Ovary (tissue), 10 donors: ENCODE measurements at places on chromosomes 2 and 18.

DNA sequence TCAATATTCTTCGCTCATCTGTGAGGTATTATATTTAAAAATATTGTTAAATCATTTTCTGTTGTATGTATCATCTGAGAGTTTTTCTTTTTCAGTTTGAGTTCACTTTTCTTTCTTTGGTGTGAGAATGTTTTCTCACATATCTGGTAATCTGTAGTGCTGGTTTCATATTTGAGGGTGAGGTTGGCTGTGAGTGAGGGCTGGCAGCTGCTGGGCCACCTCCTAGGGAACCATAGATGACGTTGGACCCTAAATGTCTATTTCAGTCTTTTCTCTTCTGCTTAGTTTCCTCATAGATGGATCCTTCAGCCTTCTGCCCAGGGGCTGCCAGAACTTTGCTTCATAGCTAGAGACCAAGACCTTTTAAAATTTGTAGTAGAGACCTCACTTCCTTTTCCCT is 33.5 kb downstream of the MGAT5 start:
- DNase-seq, result no peak

DNA sequence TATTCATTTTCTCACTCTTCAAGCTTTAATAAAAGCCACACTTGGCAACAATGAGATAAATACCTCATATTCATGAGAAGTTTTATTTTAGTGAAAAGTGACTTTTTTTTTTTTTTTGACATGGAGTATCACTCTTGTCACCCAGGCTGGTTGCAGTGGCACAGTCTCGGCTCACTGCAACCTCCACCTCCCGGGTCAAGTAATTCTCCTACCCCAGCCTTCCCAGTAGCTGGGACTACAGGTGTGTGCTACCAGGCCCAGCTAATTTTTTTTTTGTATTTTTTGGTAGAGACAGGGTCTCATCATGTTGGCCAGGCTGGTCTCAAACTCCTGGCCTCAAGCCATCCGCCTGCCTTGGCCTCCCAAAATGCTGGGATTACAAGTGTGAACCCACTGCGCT is 47.0 kb downstream of the FRZB start:
- no peak for DNase-seq

DNA sequence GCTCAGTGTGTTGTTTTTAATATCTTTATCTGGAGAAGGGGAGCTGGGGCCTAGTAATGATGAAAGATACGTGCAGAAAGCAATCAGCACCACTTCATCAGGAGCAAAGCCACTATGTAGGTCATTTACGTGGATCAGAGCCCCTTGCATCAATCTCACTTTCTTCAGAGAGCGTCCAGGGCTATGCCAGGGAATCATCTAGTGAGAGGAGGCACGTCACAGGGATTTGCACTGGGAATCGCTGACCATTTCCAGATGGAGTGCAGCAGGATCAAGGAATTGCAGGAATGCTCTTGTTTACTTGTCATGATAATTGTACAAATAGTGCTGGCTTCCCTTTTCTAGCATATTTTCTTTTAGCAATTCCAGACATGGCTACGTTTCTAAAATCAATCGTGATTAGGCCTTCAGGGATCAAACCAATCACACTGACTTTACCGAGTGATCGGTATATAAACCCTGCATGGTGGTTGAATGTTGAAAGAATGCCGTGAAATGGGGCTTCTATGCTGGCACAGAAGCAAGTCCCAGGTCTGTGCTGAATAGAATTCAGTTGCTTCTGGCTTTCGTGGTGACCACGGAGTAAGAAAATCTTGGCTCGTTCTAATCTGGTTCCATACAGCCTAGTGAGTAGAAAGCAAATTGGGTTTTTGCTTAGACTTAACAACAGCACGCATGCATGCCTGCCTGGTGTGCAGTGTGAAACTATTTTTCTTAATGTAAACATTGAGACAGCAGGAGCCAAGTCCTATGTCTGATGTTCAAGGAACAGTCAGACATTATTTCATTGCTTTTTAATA is 122.8 kb downstream of the TMEM200C start:
- DNase-seq, result no peak

GRCh38 chr2:173855661-173856060 is 109.5 kb downstream of the SP3 start:
- no peak for DNase-seq

- no peak for DNase-seq
Observed at GRCh38 chr2:229375251-229375650, 104.2 kb upstream of the PID1 start.

DNA sequence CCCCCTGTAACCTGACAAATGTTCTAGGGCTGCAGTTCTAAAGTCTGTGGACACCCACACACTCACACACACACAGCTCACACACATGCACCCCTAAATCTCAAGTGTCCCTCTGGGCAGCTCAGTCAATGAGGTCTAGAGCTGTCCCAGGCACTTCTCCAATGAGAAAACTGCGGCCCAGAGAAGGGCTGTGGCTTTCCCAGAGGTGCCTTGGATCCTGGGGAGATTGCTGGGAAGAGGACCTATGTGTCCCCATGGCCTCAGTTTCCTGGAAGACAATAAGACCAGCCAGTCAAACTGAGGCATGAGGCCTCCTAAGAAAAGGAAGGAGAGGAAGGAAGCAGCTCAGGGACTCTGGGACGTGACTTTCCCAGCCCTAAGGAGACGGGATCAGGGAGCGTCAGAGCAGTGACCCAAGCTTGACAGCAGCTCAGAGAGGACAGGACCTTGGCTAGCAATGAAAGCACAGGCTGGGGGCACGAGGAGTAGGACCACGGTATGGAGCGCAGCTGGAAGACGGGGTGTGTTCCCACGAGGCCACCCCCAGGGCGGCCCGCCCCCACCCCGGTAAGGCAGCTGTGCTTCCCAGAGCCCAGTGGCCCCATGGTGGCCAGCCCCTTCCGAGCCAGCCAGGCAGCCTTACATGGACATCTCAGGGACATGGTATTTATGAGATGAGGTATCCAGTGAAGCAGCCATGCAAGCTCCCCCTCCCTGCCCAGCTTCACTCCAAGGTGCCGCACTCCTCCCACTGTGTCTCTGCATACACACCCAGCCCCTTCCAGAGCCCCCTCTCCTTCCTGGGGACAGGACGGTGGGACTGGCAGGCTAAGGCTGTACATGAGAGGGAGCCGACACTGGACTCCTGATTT is 46.0 kb downstream of the TNS1 start:
- DNase-seq, result peak; percentile 41

DNA sequence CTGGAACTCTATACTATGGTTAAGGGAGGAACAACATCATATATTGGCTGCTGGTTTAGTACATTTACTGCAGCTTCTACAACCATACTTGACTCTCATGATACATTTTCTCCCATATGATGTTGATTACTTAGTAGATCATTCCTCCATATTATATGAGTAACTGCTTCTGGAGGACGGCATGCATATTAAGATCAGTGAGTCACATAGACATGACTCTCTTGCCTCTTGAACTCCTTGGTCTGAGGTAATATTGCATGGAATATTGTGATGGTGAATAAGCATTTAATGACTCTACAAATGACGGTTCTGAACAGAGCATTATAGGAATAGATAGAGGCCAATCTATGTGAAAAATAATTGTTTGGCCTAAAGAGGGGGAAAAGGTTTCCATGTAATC is 418.8 kb upstream of the SPHKAP start:
- DNase-seq, result no peak

GRCh38 chr2:59276033-59276432 is 1034.9 kb upstream of the FANCL start:
- DNase-seq, result no peak

- DNase-seq, result no peak
Observed at GRCh38 chr2:196356332-196356731, 185.0 kb upstream of the STK17B start.

DNA sequence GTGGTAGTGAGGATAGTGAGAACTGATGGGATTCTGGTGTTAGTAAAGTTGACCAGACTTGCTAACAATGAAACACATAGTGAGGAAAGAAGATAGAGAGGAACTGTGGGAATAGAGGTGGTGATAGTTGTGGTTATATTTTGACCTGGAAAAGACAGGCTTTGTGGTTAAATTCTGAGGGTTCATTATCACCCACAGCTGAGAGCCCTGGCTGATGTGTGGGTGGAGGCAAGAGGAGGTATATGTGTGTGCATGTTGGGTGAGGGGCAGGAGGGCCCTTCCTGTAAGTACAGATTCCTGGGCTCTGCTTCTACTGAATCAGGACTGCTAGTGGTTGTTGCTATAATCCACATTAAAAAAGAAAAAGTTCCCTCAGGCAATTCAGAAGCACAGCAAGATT is 26.2 kb upstream of the TMEM163 start:
- no peak for DNase-seq

- no peak for DNase-seq
Observed at GRCh38 chr2:109397893-109398292, 215.9 kb downstream of the SEPTIN10 start.

DNA sequence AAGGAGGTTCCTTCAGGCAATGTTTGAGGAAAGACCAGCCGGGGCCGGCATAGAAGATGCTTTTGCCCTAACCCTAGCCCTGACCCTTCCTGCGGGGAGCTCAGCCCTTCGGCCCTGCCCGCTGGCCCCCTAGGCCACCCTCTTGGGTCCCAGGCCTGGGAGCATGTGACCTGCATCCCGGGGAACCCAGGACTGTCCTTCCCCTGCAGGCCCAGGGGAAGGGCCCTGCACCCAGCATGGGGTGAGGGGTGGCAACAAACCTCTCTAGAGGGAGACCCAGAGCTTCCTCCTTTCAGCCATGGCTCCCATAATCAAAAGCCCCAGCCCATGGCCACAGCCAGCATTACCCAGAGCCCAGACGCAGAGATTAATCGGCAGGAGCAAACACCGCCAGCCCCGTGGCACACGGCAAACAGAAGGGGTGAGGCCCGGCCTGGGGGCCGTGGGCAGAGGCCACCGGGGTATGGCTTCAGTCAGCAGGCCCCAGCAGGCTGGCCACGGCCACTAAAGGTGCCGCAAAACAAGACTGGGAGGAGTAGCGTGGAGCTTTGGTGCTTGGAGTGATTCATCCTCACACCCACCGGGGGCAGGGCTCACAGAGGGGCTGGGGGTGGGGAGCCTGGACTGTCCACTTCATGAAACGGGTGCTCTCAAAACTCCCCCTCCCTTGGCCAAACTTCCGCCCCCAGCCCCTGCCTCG is 61.6 kb upstream of the HPCAL1 start:
- no peak for DNase-seq

- no peak for DNase-seq
Observed at GRCh38 chr2:236940916-236941520, 144.7 kb upstream of the COPS8 start.

- no peak for DNase-seq
Observed at GRCh38 chr2:31694444-31694843, 113.7 kb upstream of the SRD5A2 start.

DNA sequence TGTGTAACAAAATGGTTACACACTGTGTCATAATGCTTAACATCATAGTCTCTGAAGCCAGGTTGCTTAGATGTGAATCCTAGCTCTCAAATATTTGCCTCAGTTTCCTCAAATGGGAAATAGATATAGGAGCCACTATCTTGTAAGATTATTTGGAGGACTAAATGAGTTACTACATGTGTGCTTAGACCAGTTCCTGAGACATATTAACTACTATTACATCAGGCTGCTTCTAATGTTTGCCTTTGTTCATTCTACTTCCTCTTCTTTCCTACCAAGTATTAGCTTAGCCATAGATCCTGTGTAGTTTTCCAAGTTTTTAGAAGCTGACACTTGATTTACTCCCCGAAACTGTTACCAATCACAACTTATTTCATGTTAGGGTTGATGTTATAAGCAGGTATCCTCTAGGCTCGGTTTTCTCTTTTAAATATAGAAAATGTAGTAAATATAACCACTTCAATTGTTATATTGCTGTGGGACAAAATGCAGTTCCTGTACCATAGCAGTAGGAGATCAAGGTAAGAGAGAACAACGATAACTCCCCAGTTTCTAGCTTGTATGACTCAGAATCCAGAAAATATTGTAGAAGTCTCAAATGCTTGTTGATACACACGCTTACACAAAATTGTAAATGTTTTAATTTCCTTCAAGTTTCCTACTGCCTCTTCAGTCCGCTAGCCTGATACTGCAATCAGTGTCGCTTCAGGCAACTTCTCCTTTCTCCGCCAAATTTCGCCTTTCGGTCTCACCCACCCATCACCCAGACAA is 751 bp upstream of the DNAJC10 start:
- no peak for DNase-seq

- no peak for DNase-seq
Observed at GRCh38 chr2:237998530-237998929, 31.7 kb downstream of the UBE2F start.

- no peak for DNase-seq
Observed at GRCh38 chr2:10392951-10393639, 55.0 kb downstream of the ODC1 start.

DNA sequence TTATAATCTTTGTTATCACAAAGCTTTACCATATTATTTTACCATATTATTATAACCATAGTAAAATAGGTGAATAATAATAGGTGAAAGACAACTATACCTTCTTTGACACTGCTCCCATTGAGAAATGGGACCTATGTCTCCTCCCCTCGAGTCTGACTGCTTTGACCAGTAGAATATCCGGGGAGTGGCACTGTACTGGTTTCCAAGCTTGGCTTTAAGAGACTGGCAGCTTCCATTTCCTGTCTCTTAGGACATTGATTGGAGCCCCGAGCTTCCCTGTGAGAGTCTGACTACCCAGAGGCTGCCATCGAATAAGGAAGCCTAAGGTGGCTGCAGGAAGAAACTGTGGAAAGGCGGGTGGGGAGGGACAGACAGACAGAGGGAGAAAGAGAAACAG is 40.1 kb upstream of the PLEKHM3 start:
- no peak for DNase-seq

DNA sequence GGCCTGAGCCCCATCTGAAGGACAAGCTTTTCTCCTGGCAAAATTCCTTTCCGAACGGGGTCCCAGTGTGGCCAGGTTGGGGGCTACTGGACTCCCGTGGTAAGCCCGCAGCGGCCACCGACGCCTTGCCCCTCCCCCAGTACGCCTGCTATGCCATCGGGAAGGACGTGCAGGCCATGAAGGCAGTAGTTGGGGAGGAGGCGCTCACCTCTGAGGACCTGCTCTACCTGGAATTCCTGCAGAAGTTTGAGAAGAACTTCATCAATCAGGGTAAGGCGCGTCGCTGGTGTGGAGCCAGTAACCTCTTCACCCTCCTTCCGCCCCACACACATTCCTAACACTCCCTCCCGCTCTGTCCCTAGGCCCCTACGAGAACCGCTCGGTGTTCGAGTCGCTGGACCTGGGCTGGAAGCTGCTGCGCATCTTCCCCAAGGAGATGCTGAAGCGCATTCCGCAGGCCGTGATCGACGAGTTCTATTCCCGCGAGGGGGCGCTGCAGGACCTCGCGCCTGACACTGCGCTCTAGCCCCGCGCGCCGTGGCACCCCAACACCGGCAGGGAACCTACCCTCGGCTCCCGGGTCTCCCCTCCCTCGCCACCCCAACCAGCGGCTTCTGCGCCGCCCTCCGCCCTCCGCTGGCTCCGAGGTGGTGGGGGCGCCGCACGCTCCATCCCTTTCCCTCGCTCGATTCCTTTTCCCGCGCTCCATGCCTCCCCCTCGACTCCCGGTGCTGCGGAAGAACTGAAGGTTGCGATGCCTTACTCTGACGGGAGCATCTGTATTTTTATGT is 13.6 kb upstream of the ANKRD53 start:
- DNase-seq, result peak; percentile 79

- no peak for DNase-seq
Observed at GRCh38 chr2:135820003-135820618, 16.9 kb downstream of the LCT start.
